ENCODE measurements at places on chromosomes 5 and 9. TPM values are rescaled to one million over a fixed set of nuclear protein-coding genes. Genes with fewer than 3 reads are reported as not detected.

The CARTPT gene
- not detected for total RNA-seq

GRCh38 chr5:64207978-64208377 is 42.3 kb downstream of the RNF180 start:
- no peak for DNase-seq
- H3K4me1 ChIP-seq: no peaks in the 10 kb centered on the region
- H3K27me3 ChIP-seq: no peaks in the 10 kb centered on the region
- H3K4me3 ChIP-seq: no peak overlapping the region

DNA sequence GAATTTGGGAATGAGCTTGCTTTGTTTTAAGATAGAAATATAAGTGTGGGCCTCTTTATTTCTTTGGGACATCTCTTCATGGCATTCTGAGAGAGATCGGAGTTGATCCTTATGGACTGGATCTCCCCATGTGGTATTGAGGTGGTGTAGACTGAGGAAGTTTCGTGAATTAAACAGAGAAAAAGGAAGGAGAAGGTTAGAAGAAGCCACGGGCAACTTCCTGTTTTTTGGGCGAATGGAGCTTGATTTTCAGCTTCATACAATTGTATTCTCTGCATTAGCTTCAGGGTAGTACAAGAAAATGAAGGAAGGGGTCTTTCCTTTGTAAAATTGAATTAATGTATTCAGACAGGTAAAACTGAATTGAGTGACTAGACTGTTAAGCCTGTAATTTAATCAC is 70.5 kb upstream of the HMHB1 start:
- no peak overlapping the region for H3K27ac ChIP-seq
- no peak overlapping the region for H3K4me3 ChIP-seq
- DNase-seq: no peak
- no peaks in the 10 kb centered on the region for H3K27me3 ChIP-seq
- H3K36me3 ChIP-seq: no peaks in the 10 kb centered on the region
- H3K4me1 ChIP-seq: no peaks in the 10 kb centered on the region

GRCh38 chr9:114745879-114746550 is 59.8 kb downstream of the TNFSF15 start:
- H3K27me3 ChIP-seq: no peaks in the 10 kb centered on the region
- no peaks in the 10 kb centered on the region for H3K4me1 ChIP-seq
- H3K36me3 ChIP-seq: no peaks in the 10 kb centered on the region
- H3K4me3 ChIP-seq: no peak overlapping the region
- no peak overlapping the region for H3K27ac ChIP-seq

The ANKRD34B gene
- total RNA-seq: not detected

DNA sequence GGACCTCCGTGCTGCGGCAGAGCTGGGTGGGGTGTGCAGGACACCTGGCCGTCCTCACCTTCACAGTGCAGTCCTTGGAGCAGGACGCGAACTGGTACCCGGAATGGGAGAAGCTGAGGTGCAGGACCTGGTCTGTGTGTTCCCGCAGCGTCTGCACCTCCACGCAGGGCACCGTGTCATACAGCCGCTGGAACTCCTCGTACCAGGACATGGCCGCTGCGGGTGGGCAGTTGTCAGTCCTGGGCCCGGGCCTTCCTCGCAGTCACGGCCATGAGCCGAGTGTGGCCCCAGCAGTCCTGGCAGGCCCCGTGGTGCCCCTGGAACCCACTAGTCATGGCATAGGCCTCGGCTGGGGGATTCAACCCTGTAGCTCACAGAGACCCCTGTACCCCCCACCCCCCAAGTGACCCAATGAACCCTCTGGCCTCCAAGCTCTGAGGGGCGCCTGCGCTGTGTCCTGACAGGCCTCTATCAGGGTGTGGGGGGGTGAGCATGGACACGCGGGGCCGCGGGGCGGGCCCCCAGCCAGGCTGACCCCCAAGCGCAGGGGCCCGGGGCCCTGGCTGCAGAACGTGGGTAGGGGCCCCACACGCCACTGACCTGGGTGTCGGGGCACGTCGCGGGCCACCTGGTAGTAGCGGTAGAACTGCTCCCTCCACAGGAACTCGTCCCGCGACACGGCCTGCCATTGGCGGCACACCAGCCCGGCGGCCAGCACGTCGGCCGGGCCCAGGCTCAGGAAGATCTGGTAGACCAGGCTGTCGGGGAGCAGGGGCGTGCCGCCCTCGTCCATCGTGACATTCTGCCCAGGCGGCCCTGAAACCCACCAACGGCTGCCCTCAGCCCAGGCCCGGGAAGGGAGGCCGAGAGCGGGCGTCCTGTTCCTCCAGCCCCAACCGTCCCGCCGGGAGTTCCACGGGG is 987 bp downstream of the FBXW5 start:
- peak overlapping the region; percentile 92 for H3K4me3 ChIP-seq
- no peaks in the 10 kb centered on the region for H3K27me3 ChIP-seq
- H3K4me1 ChIP-seq: peaks cover 47% of the 10 kb centered on the region
- peak overlapping the region; percentile 61 for H3K27ac ChIP-seq
- peaks cover 39% of the 10 kb centered on the region for H3K36me3 ChIP-seq

DNA sequence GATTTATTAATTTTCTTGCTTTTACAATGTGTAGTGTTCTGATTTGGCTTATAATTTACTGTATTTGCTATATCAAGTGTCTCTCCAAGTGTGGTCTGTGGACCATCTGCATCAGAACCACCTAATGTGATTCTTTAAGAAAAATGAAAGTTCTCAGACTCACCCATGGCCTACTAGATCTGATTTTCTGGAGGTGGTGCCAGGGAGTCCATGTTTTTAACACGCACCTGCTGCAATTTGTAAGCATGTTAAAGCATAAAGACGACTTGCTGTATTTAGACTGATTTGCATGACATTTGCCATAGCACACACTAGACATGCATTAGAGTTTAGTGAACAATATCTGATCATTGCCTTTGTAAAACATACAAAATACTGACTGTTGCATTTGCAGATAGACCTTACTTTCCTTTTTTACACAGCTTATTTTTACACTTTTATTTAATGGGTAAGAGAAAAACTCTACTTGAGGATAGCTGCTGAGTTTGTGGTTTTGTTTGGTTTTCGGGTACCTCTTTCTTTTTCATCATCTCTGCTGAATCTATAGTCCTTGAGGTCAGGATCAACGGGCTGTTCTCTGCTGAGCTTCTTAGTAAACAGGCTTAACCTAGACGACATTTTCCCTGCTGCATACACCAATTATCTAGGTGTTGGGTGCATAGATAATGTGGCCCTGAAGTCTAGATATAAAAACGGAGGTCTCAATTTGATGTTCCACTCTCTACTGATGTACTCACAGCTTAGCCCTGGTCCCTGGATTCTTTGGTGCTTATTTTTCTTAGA is 138.0 kb upstream of the ZNF366 start:
- no peak for DNase-seq
- no peak overlapping the region for H3K27ac ChIP-seq
- H3K4me3 ChIP-seq: no peak overlapping the region
- no peaks in the 10 kb centered on the region for H3K27me3 ChIP-seq

DNA sequence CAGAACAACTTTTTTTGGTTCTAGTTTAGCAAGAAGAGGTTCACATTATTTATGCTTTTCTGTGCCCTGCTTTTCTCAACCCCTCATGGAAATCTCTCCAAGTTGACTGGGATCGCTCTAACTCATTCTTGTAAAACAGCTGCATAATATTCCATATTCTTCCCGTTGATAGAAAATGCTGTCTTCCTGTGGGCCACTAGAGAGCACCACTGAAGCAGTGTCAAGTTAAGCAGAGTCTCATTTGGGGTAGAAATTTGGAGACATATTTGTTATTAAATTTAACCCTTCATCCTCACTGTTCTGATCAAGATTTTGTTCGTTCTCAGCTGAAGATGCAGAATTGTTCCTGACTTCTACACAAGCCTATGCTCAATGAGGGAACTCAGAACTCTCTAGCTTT is 140.1 kb downstream of the CEMIP2 start:
- no peaks in the 10 kb centered on the region for H3K36me3 ChIP-seq
- no peak overlapping the region for H3K27ac ChIP-seq
- peak; percentile 47 for DNase-seq
- H3K4me1 ChIP-seq: no peaks in the 10 kb centered on the region

- H3K4me3 ChIP-seq: no peak overlapping the region
- H3K36me3 ChIP-seq: no peaks in the 10 kb centered on the region
- no peaks in the 10 kb centered on the region for H3K27me3 ChIP-seq
- no peak for DNase-seq
- H3K4me1 ChIP-seq: no peaks in the 10 kb centered on the region
- no peak overlapping the region for H3K27ac ChIP-seq
Observed at GRCh38 chr9:94901019-94901363, 174.5 kb downstream of the AOPEP start.

GRCh38 chr5:126482591-126482990 is 59.4 kb downstream of the GRAMD2B start:
- H3K36me3 ChIP-seq: peaks cover 33% of the 10 kb centered on the region
- no peak overlapping the region for H3K4me3 ChIP-seq
- no peaks in the 10 kb centered on the region for H3K4me1 ChIP-seq
- H3K27ac ChIP-seq: no peak overlapping the region
- no peaks in the 10 kb centered on the region for H3K27me3 ChIP-seq

DNA sequence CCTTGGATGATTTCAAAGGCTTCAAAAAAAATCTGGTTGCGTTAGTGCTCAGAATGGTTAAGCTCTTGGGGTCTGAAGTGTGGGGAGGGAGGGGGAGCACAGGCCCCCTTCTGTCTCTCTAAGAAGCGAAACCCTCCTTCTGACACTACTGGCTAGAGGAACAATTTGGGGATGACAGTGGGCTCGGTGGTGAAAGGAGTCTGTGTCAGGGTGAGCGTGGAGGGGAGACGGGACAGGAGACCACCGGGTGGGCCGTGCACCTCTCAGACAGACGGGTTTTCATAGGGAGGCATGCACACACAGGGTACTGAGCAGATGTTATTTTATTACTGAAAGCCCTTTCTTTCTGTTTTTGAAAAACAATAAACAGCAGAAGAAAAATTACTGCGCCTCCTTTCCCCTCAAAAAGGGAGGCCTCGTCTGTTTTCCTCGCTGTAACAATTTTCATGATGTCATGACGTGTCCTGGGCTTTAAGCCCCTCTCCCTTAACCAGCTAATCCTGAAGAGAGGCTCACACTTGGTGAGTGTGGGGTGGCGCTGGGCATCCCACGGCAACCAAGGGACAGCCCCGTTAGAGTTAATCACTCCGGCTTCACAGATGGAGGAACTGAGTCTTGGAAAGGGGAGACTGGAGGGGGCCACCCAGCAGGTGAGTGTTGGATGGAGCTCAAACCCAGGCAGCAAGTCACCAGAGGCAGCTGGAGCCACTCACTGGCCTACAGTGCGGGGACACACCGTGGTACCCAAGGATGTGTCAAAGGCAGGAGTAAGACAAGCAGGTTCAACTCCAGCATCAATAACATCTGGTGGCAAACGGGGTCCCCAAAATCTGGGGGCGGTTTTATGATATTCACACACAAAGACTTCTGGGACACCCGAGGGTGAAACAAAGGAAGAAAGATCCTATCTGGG is 53.4 kb downstream of the PTCH1 start:
- no peak overlapping the region for H3K27ac ChIP-seq
- H3K27me3 ChIP-seq: no peaks in the 10 kb centered on the region
- peak overlapping the region; percentile 15 for H3K4me3 ChIP-seq
- peaks cover 26% of the 10 kb centered on the region for H3K4me1 ChIP-seq

The SOX30 gene
- 0.09 TPM for total RNA-seq

GRCh38 chr5:76787237-76787636 is 31.6 kb upstream of the F2RL1 start:
- no peak for DNase-seq
- H3K4me1 ChIP-seq: no peaks in the 10 kb centered on the region
- no peaks in the 10 kb centered on the region for H3K36me3 ChIP-seq
- no peak overlapping the region for H3K4me3 ChIP-seq
- no peak overlapping the region for H3K27ac ChIP-seq

GRCh38 chr5:39159811-39160490 is 59.4 kb downstream of the FYB1 start:
- H3K27ac ChIP-seq: peak overlapping the region; percentile 34
- H3K4me3 ChIP-seq: no peak overlapping the region
- peaks cover 25% of the 10 kb centered on the region for H3K4me1 ChIP-seq
- H3K36me3 ChIP-seq: peaks cover 4% of the 10 kb centered on the region

The SPATA31C1 gene
- not detected for total RNA-seq

DNA sequence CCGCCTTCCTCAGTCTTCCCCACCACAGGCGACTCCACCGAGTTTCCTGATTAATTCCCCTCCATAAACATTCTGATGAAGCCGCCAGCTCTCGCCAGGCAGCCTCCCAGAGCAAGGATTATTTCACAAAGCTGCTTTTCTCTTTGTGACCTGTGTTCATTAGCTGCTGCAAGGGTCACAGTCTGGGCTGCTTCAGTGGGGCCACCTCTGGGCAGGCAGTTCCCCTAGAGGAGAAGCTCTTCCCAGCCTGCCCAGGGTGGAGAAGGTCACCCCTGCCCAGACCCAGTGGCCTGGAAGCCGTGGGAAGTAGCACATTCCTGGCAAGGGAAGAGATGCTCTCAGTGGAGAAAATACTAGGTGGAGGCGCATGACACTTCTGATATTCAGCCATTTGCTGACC is 58.4 kb upstream of the RAPGEF1 start:
- no peaks in the 10 kb centered on the region for H3K4me1 ChIP-seq
- no peaks in the 10 kb centered on the region for H3K27me3 ChIP-seq
- no peak for DNase-seq
- H3K4me3 ChIP-seq: no peak overlapping the region

GRCh38 chr9:105968811-105969466 is 274.6 kb downstream of the TMEM38B start:
- no peaks in the 10 kb centered on the region for H3K36me3 ChIP-seq
- H3K27me3 ChIP-seq: no peaks in the 10 kb centered on the region
- H3K4me3 ChIP-seq: no peak overlapping the region
- H3K4me1 ChIP-seq: no peaks in the 10 kb centered on the region
- DNase-seq: no peak

- no peaks in the 10 kb centered on the region for H3K36me3 ChIP-seq
- H3K27me3 ChIP-seq: no peaks in the 10 kb centered on the region
- H3K4me1 ChIP-seq: no peaks in the 10 kb centered on the region
- no peak for DNase-seq
- no peak overlapping the region for H3K4me3 ChIP-seq
Observed at GRCh38 chr5:57718155-57718554, 235.5 kb upstream of the ACTBL2 start.

DNA sequence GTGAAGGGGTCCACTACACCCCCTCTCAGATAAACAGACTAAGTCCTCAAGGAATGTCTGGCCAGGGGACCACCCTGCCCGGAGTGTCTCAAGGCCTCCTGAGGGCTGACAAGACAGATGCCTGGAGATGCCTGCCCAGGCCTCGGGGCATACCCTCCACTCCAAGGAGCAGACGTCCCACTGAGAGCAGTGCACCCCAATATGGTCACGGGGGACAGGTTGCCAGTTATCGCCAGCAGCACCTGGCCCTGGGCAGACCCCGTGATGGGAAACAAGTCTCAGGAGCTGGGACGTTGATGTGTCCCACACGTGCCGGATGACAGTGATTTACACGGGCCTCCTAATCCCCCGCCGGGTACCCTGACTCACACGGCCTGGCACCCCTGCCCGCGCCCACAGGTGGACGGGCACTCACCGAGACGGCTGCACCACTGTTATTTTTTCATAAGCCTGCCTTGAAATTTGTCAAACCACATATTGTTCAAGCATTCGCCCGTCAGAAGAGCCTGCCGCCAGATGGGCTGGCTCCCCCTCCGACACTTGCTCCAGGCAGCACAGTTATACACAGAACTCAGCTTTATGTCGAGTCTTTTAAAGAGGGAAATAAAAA is 43.9 kb downstream of the BARX1 start:
- no peak for DNase-seq
- H3K27ac ChIP-seq: no peak overlapping the region
- H3K4me1 ChIP-seq: no peaks in the 10 kb centered on the region
- H3K27me3 ChIP-seq: no peaks in the 10 kb centered on the region

GRCh38 chr5:156722358-156722757 is 127.7 kb upstream of the PPP1R2B start:
- no peaks in the 10 kb centered on the region for H3K36me3 ChIP-seq
- H3K27me3 ChIP-seq: no peaks in the 10 kb centered on the region
- no peaks in the 10 kb centered on the region for H3K4me1 ChIP-seq
- H3K27ac ChIP-seq: no peak overlapping the region

- H3K27ac ChIP-seq: no peak overlapping the region
- H3K27me3 ChIP-seq: peaks cover 21% of the 10 kb centered on the region
- H3K4me1 ChIP-seq: peaks cover 21% of the 10 kb centered on the region
- H3K4me3 ChIP-seq: no peak overlapping the region
Observed at GRCh38 chr9:129480745-129481144, 140.2 kb downstream of the C9orf50 start.
